CD4-positive, alpha-beta T cell treated with Interleukin-6 at 100 ng/mL for 8 hours (primary cell): ENCODE measurements at places on chromosomes 12 and 14.

DNA sequence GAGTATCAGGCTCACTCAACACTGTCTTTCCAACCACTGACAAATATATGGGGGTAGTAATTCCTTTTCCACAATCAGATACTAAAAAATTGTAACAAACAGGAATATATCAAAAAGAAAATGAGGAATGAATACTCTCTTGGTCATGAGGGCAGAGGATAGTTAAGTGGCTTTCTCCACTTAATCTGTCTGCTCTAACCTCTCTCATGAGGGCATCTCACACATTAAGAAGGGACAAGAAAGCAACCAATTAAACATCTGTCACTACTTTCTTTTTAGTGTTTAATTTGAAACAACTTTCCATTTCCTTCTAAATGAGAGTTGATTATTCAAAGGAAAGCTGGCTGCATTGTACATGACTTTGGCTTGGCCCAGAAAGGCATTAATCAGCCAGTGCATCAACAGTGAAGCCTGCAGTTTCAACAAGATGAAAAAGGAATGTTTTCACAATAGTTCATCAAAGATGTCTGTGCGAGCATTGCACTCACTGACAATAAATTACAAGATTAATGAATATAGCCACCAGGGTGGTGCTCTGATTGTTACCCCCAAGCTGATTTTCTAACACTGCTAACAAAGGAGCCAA lies 142.0 kb downstream of the SEC23A start:
- no peak for DNase-seq

DNA sequence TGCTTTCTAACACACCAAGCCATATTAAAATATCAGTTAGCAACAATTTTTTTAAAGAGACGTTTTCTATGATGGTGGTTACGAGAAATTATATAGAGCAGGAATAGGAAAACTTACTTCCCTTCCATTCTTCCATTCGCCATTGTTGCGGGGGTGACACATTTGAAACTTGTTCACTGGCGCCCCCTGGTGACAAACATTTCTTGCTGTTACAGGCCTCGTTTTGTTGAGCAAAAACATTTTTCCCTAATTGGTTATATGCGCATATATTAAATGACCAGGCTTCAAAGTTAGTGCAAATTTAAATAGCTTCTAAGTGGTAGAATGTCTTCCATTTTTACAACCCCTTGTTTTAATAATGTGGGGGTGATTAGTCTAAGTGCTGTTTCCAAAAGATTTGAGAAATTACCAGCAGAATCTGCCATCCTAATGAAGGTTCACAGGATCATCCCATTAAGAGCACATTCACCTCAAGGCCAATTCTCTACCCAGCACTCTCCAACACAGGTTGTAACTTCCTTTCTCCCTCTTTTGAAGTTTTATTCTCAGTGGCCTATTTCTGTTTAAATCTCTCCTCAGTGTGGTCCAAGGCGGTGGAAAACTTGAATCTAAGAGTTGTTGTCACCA lies 1124.7 kb downstream of the FLRT2 start:
- DNase-seq: no peak

GRCh38 chr14:58941629-58942028 lies 246.8 kb upstream of the DAAM1 start:
- no peak for DNase-seq

DNA sequence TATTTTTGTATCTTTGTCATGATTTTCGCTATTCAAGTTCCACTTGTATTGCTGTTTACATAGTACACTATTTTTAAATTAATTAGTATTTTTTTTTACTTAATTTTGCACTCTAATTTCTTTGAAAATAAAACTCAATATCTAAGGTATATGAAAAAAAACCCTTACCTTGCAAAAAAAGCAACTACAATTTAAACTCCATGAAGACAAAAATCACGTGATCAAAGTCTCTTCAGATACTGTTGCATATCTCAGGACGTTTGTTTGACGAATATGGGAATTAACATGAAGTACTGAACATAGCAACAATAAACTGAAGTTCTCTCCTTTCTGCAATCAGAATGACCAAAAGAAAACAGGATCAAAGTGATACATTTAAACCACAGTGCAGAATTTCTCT lies 968.4 kb upstream of the SEL1L start:
- no peak for DNase-seq

GRCh38 chr12:95763809-95764253 lies 26.7 kb downstream of the NTN4 start:
- no peak for DNase-seq
